ENCODE measurements at places on chromosomes 1 and 21.

DNA sequence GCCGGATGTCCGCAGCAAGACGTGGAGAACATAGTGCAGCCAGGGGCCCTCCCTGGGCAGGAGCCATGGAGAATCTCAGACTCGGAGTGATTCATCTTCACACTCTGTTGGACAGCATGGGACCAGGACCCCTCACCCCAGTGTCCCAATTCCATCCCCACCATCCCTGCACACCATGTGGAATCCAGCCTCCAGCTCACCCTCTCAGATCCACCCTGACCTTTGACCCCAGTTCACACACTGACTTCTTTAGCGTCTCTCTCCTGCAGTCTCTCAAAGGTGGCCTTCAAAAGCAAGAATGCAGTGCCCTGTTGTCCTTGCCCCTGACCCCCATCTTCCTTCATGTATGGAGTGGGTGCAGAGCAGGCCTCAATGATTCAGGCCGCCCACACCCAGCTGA, 2.1 kb upstream of the TNNI1 start:
- DNase-seq = no peak

DNA sequence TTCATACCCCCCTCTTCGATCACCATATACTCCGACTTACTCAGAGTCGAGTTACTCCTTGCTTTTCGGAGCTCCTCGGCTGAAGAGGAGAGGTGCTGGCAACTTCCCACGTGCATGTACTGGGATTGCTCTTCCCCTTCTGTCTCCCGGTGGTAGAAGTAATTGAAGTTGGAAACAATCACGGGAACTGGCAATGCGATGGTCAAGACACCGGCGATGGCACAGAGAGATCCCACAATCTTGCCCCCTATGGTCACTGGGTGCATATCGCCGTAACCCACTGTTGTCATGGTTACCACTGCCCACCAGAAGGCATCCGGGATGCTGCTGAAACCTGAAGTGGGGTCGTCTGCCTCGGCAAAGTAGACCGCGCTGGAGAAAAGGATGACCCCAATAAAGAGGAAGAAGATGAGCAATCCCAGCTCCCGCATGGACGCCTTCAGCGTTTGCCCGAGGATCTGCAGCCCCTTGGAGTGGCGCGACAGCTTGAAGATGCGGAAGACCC, 1.5 kb downstream of the KCNA3 start:
- no peak for DNase-seq

DNA sequence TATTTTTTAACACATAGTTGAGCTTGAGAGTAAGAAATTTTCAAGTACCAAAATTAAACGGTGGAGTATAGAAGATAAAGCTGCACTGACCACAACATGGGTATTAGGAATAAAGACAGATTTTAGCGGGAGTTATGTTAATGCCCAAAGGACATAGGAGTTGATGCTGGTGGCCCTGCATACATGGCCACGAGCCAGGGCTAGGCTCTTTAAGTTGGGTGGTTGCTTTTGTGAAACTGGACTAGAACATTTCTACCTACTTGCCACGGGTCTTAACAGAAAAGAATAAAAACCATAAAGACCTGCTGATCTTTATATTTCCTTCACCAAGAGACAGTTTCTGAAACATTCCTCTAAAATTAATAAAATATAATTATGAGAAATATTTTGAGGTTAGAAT, 14.9 kb downstream of the EDEM3 start:
- DNase-seq = no peak

DNA sequence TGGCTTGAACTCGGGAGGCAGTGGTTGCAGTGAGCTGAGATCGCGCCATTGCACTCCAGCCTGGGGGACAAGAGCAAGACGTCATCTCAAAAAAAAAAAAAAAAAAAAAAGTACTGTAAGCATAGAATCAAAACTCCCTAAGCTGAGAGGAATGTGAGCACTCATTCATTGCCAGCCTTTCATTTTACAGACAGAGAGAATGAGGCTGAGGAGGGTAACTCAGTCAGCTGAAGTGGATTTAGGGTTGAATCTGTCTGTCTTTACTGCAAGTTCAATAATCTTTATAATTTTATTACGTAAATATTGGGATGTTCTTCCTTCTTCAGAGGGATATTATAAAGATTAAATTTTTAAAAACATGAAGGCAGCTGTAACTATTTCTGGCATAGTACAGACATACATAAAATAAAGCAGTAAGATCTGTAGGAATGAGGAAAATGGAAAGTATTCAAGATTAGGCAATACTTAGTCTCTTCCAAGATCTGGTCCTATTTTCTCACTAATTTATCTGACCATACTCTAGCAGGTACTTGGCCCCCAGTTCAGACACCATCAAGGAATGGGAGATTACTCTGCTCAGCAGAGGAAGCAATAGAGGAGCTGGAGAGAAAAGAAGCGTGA, 24.1 kb upstream of the MNDA start:
- DNase-seq = no peak

DNA sequence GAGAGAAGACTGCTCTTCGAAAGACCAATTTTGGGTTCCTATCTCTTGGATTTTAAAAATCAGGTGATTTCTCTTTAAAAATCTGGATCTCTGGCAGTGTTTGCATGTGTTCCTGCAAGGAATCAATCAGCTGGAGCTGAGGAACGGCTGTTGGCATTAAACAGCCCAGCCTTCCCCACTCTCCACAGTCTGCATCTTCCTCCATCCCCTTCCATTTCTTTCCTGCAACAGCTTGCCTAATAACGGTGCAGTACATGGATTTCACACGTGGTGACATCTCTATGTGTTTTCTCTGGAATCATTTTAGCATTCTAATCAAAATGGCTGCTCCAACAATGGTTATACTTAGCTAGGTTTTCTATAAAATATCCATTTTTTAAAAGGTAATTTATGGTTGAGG, 20.0 kb downstream of the RIPPLY3 start:
- no peak for DNase-seq

GRCh38 chr1:111615870-111616715, 3.5 kb upstream of the RAP1A start:
- no peak for DNase-seq

- DNase-seq = no peak
Measured at GRCh38 chr1:153353226-153353947, 4.3 kb upstream of the S100A9 start.

GRCh38 chr1:118479351-118479750, 294.3 kb upstream of the SPAG17 start:
- no peak for DNase-seq

GRCh38 chr1:21916447-21917238, 20.5 kb downstream of the HSPG2 start:
- DNase-seq = no peak

DNA sequence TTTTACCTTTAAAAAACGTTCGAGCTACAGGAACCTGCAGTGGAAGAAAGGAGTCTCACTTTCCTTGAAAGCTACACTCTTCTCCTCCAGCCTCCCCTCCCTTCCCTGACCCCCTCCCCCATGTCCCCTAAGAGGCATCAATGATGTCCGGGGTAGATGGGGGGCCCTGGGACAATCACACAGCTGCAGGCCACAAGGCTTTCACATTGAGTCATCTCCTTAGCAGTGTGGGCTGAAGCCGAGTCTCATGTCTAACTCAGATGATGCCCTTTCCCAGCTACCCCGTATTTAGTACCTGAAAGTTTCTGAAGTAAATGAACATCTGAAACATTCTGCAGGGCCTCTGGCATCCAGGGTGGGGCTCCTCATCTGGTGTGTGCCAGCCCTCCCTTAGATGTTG, 6.3 kb upstream of the GPR25 start:
- no peak for DNase-seq

DNA sequence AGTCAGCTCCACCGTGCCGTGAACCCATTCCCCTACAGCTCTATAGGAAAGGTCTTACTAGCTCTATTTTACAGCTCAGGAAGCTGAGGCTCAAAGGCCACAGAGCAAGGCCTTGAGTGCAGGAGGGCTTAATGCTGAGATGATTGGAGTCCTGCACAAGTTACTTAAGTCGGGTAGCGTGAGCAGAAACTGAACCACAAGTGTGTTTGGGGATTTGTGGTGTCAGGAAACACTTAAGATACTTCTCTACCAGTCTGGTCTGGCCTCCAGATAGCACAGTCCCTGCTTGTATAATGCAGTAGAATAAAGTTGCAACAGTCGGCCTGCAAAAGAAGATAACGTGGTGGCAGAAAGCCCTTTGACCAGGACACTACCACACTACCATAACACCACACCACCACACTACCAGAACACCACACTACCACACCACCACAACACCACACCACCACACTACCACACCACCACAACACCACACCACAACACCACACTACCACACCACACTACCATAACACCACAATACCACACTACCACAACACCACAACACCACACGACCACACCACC, 118.1 kb downstream of the SPSB1 start:
- no peak for DNase-seq

DNA sequence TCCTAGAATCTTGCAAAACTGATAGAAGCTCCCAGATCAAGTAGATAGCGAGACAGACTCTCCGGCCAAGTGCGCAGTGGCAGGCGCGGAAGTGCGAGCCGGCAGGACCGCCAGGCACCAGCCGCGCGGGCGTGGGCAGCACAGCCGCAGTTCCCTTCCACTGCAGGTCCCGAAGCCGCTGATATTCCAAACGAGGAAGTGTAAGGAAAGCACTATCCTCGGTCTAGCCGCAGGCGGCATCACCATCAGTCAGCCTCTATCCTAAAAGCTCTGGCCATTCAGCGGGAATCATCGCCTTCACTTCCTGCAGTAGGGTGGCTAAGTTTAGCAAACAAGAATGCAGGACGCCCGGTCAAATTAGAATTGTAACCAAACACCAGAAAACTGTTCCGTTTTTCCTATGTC, 710 bp downstream of the GLRX2 start:
- DNase-seq = no peak

GRCh38 chr1:81780705-81781454, 19.9 kb upstream of the ADGRL2 start:
- DNase-seq = no peak

DNA sequence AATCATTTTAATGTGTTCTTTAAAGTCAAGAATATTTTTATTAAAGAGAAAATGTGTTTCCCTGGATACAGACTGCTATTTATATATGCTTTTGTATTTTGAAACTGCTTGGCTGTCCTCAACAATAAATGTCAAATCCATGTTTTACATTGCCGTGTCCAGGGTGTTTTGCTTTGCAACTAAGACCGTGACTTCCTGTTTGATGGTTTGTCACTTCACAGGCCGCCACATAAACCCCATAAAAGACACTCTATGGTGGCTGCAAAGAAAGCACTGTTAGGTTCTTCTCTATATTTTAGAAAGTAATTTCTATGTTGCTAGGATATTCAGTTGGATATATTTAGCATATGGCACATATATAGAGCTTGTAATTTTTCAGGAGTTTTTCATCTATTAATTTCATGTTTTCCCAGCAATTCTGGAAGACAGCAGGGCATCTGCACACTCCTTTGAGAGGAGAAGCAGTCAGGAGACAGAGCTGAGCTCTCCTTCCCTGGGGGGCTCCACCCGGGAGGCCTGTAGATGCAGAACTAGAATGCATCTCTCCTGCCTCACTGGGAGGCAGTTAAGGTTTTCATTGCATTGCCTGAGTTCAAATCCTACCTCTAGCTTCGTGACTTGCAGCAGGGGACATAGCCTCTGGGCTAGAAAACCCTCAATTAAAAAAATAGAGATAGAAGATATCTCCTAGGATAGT, 33.1 kb downstream of the PRDM2 start:
- no peak for DNase-seq

DNA sequence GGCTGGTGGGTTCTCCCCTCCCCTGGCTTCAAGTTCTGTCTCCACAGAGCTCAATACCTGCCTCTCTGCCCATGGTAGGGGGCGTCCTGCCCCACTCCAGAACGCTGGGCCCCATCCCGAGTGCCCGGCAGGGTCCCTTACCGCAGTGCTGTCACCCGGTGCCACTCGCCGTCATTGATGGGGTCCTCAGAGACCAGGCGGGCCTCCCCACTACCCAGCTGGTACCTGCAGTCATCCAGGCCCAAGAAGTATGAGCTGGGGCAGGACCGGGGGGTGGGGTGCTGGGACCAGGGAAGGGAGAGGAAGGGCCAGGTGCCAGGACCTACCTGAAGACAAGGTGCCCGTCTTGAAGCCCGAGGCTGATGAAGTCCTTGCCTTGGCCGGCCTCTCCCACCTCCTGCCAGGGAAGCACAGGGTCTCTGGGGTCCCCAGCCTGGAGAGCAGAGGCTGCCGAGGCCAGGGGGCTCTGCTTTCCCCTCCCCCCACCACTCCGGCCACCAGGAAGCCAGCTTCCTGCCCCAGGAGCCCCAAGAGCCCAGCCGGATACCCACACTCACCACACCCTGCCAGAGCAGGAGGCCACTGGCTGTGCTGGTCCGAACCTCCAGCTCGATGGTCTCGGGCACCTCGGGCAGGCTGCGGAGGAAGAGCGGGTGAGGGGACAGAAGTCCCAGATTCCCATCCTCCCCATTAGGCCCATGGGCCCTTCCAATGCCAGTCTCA, 12.1 kb downstream of the LDLRAD2 start:
- DNase-seq = no peak

DNA sequence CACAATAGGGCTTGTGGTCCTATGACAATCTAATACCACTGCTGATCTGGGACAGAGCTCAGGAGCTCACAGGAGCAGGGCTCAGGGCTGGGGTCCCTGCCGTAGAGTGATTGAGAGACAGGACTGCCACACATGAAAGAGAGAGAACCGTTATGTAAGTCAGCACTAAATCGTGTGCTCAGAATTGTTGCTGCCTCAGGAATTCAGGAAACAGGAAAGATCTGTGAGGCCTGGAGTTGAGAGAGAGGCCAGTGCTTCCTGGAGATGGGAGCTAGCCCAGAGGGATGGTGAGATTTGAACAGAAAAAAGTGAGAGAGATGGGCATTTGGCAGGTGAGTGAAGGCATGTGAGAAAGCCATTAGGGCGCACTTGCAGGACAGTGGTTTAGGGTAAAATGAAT, 17.5 kb upstream of the ACBD6 start:
- no peak for DNase-seq

GRCh38 chr1:228483789-228484188, 3.4 kb upstream of the RNF187 start:
- DNase-seq = no peak

- DNase-seq = no peak
Measured at GRCh38 chr21:18387994-18388393, 15.6 kb downstream of the TMPRSS15 start.

- DNase-seq = no peak
Measured at GRCh38 chr1:161491472-161491871, 13.8 kb upstream of the FCGR2A start.

- DNase-seq = no peak
Measured at GRCh38 chr1:159122005-159122621, 45.5 kb upstream of the AIM2 start.

- no peak for DNase-seq
Measured at GRCh38 chr1:153122831-153123421, 9.6 kb upstream of the SPRR2F start.
